ENCODE measurements at places on chromosomes 7 and 10.

GRCh38 chr10:93404048-93404354 lies 78.1 kb downstream of the MYOF start:
- DNase-seq: no peak

DNA sequence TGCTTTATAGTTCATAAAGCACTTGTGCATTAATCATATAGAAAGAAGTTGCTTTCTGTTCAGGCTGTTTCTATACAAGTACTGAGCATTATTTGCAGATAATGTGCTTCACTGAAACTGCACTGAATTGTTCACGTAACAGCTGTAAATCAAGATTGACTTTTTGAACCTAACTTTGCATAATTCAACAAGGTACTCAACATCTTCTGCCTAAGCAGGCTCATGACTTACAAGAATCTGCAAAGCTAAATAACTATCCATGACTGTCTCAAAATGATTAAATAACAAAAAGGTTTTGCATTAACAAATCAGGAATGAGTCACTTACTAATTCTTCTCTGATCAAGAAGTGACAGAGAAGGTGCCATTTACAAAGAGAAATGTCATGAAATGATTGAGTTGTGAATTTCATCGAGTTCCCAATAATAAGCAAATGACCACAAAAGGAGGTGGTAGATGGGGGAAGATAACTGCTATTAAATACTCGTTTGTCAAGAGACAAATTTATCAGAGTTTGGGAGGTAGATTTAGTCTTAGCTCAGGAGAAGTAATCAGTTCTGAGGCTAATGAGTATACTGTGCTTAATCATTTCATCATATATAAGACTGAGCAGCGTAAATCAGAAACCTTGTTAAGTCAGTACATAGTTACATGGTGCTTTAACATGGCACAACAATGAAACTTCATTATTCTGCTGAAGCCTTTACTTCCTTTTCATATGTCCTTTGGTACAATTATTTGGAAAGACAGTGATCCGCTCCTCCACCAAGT lies 161.3 kb upstream of the LRRN3 start:
- no peak for DNase-seq

DNA sequence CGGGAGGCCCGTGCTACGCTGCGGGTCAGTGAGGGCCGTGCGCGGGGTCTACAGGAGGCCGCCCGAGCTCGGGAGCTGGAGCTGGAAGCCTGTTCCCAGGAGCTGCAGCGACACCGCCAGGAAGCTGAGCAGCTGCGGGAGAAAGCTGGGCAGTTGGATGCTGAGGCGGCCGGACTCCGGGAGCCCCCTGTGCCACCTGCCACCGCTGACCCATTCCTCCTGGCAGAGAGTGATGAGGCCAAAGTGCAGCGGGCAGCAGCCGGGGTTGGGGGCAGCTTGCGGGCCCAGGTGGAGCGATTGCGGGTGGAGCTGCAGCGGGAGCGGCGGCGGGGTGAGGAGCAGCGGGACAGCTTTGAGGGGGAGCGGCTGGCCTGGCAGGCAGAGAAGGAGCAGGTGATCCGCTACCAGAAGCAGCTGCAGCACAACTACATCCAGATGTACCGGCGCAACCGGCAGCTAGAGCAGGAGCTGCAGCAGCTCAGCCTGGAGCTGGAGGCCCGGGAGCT lies 7.0 kb downstream of the LZTS2 start:
- no peak for DNase-seq

- no peak for DNase-seq
These were observed 107.6 kb upstream of the PRSS58 start for GRCh38 chr7:142365410-142365842.

GRCh38 chr7:140631602-140632001 lies 9.0 kb downstream of the DENND2A start:
- DNase-seq: no peak

GRCh38 chr7:105044449-105045070 lies 30.6 kb downstream of the KMT2E start:
- no peak for DNase-seq

GRCh38 chr7:157830331-157830730 lies 493.5 kb downstream of the DNAJB6 start:
- no peak for DNase-seq

DNA sequence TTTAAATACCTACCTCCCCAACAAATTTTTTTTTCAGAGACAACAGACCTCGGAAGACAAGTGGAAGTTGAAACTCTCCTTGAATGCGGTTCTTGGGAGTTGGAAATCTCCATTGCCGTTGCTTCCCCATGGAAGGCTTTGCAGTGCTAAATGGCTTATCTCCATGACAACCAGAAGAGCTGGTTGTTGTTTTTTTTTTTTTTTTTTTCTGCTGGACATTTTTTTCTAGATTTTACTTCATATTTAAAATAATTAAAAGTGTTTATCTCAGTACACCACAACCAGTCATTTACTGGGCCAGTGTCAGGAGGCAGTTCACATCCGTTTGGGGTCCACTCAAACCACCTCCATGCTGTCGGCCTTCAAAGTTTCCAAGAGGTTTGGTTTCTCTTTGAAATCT lies 348.5 kb upstream of the PRKCQ start:
- DNase-seq: no peak

GRCh38 chr10:94430701-94431100 lies 28.4 kb downstream of the TBC1D12 start:
- DNase-seq: no peak

DNA sequence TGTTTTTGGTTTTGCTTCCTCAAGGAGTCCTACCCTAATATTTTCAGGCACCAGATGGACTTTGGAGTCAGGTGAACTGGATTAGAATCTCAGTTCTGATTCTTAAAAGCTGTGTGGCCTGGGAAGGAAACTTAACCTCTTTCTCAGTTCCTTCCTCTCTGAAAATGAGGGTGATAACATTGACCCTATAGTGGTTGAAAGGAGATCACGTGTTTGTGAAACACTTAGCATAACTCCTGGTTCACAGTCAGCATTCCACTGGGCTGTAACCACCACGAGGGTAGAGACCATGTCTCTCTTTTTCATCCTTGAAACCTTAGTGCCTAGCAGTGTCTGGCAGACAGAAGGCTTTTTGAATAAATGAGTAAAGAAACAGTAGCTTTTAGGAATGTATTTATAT lies 16.7 kb downstream of the LSMEM1 start:
- no peak for DNase-seq

DNA sequence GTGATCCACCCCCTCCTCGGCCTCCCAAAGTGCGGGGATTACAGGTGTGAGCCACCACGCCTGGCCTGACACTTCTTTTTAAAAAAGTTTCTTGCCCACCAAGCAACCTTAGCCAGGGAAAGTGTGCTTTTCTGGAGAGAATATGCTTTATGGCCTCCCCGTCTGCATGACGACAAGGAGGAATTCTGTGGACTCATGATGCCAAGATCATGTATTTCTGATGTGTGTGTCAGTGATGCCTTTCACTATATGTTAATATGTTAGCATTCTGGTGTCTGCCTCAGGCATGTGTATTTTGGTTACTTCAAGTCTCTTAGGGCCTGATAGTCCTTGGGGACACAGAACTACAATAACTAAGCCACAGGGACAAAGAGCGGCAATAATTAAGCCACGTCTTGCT lies 2.1 kb downstream of the PDSS1 start:
- no peak for DNase-seq

- DNase-seq: no peak
These were observed 38.8 kb downstream of the FAM53B start for GRCh38 chr10:124705381-124705740.
